Left lung (tissue), 14 donors: ENCODE measurements at places on chromosomes 6 and 20. TPM values are rescaled to one million over a fixed set of nuclear protein-coding genes. Genes with fewer than 3 reads are reported as not detected.

DLK2 gene
- total RNA-seq = 0.93 TPM

ADGRF5 gene
- total RNA-seq = 357 TPM

LY86 gene
- total RNA-seq = 10.9 TPM

SCUBE3 gene
- total RNA-seq = 2.2 TPM

GUCA1A gene
- not detected for total RNA-seq

WTAP gene
- 104 TPM for total RNA-seq

ZNF334 gene
- 4.3 TPM for total RNA-seq

CYP24A1 gene
- total RNA-seq = 3.4 TPM

DZANK1 gene
- total RNA-seq = 2.1 TPM

MDFI gene
- 25.9 TPM for total RNA-seq

TP53TG5 gene
- not detected for total RNA-seq

LIN28B gene
- total RNA-seq = not detected

PAK5 gene
- total RNA-seq = not detected

SLC13A3 gene
- total RNA-seq = 2.4 TPM
